ENCODE measurements at places on chromosomes 16 and 17.
A peak's percentile ranks its signal among the peaks of the same experiment; 100 is the strongest.

DNA sequence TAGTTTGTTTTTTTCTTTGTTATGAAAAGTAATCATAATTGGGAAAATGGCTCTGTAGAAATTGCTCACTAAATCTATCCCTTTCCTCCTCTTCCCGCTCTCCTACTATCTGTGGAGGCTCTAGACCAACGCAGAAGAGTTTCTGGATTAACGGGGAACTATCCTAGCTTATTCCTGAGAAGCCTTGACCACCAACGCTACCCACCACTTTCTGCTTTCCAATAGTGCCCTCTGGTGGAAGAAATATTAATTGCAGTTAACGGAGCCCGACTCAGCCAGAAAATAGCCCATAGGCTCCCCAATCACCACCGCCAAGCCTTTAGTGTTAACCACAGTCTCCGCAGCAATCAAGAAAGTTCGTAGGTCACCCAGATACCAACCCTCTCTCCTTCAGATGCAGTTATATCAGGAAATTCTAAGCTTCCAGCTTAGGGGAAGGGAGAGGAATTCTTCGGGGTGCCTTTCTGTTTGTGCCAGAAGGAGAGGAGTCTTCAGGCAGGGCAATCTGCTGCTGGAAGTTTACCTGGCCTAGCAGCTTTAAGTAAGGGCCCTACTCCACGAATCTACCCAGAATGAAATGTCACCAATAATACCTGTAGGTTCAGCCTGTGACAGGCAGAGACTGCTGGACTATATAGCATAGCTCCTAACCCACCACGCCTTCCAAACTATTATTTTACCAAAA is 23.0 kb upstream of the NSRP1 start:
- peak; percentile 81 for DNase-seq

DNA sequence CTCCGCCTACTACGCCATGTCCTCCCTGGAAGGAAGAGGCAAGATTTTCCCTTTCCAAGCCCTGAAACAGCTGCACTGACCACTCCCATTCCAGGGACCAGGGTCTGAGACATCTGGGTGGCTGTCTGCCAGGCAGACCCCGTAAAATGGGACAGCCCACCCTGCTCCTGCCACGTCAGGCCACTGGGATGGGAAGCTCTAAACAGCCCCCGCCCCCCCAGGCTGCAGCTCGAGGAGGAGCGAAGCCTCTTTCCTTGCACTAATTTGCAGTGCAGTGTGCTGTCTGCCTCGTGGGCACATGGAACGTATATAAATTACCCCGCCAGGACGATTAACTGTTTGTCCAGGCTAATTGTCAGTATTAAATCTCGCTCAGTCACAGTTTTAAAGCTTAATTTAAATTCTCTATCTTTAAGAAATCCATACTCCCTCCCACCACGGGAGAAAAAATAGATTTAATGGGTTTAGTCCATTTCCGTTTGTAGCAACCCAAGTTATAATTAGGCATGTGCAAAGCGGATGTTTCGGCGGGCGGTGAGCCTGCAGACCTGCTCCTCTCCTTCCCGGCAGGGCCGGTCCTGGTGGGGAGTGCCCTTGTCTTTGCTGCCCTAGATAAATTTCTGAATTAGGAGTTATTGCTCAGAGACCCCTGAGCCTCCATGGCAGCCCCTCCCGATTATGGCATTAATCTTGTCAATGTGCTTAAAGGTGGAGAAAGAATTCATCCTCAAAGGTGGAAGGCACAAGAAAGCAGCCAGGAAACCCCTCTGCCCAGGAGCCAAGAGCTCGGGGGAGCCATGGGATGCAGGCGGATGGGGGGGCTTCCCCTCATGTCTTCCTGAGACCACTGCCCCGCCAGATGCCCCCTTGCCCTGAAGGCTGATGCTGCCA is 268.0 kb upstream of the TNRC6C start:
- no peak for DNase-seq

DNA sequence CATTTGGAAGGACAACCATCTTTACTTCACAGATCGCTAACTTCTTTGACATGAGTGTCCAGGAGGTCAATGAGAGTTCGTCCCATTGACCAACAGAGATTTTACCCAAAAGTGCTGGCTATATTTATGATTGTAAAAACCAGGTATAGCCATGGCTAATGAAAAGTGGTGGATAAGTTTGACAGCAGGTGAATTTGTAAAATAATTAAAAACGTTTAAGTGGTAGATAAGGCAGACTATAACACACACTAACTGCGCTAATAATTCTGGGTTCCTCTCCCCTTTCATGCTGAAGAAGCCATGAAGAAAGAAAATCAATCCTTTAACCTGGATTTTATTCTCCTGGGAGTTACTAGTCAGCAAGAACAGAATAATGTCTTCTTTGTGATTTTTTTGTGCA is at the start of gene OR1A2:
Gene OR1A2, plus strand, starts transcription at position 301 of the 400 bp plus-strand sequence. Its CDS starts 0 bp downstream, at position 301.
- DNase-seq, result no peak

GRCh38 chr16:27326738-27327585 is 13.2 kb downstream of the IL4R start:
- peak; percentile 96 for DNase-seq

DNA sequence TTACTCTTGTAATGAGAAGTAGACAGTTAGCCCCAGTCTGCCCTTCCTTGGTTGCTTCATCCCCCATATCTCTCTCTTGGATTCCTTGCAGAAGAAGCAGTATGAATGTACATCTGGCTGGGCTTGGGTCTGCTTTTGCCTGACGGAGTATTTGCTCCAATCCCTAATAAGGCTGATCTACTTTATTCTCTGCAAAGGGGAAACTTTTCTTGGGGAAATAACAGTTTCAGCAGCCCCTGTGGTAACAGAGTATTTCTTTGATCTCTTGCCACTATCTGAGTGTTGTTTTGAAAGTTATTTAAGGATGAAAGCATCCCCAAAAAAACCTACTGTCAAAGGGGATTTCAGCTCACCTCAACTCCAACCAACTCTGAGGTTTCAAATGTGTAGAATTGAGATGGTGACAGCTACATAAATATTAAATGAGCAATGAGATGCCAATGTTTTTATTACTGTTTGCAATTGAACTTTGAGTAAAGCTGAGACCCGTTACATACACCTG is 168.9 kb upstream of the NOG start:
- DNase-seq, result no peak

- DNase-seq, result no peak
Observed at GRCh38 chr17:14058051-14058450, 11.3 kb upstream of the COX10 start.

- DNase-seq, result no peak
Observed at GRCh38 chr16:81609323-81609892, 164.8 kb downstream of the CMIP start.

DNA sequence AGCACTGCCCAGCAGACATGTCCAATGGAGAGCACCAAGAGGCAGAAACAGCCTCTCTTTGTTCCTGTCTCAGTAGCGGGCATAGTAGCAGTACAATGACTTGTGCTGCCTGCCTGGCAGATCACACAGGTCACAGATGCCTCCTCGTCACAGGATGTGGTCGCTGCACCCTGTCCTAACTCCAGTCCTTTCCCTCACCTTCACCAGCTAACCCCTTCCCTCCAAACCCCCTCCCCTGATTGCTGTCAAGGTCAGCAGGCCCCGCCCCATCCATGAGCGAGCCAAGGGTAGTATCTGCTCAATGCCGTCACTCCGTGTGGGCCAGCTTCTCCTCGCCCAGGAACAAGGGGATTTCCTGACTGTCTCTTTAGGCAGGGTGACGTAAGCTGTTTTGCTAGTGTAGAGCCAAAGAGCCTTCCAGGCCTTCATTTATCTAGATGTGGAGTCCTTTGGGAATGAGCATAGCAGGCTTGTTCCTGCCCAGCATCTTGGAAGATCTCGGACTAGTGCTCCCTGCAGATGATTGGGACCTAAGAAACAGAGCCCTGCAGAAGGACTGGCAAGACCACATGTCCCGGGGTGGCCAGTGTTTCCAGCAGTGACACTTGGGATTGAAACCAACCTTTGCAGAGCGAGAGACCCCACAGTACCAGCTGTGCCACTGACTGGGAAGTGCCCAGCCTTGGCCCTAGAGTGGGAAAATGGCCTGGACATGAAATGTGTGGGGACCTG is 75.9 kb upstream of the TNRC6C start:
- DNase-seq, result peak; percentile 59

- no peak for DNase-seq
Observed at GRCh38 chr16:56815721-56816120, 49.3 kb upstream of the SLC12A3 start.

GRCh38 chr16:72197545-72197944 is 25.6 kb upstream of the PMFBP1 start:
- no peak for DNase-seq

DNA sequence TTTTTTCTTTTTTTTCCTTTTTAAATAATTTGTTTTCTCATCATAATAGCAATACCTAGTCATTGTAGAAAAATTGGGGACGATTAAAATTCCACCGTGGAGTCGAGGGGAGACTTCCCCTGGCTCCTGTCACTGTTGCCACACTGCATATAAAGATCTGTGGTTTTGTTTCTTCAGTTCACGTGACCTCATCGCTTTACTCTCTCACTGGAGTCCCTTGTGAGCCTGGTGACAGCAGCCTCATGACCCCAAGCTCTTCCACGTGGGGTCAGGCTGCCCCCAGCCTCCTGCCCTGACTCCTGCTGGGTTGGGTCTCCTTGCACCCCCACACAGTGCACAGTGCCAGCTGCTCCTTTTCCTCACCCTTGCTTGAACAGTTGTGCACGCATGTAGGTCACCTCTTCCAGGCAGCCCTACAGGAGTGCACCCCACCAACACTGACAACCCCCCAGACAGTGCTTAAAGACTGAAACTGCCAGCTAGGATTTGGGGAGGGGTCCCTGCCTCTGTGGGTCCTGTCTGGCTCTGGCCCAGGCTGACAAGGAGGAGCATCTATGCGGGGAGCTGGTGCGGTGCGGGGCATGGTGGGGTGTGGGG is 7.3 kb upstream of the METRNL start:
- DNase-seq, result no peak

DNA sequence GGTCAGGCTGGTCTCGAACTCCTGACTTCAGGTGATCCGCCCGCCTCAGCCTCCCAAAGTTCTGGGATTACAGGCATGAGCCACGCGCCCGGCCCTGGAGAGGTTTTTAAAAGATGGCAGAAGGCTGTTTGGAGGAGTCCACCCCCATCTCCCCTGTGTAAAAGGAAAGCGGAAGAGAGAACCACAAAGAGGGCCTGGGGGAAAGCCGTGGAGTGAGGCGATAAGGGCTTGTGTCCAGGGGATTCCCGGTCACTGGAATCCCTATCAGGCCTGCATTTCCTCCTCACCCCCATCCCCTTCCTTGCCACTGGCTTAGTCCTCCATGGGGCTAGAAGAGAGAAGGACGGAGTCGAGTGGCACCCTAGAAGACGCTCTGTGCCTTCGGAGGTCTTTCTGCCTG is at the start of gene GP1BA:
Gene GP1BA, plus strand, starts transcription at position 315 of the 400 bp plus-strand sequence. CDS start 328 bp downstream, outside the sequence.
- DNase-seq, result no peak

DNA sequence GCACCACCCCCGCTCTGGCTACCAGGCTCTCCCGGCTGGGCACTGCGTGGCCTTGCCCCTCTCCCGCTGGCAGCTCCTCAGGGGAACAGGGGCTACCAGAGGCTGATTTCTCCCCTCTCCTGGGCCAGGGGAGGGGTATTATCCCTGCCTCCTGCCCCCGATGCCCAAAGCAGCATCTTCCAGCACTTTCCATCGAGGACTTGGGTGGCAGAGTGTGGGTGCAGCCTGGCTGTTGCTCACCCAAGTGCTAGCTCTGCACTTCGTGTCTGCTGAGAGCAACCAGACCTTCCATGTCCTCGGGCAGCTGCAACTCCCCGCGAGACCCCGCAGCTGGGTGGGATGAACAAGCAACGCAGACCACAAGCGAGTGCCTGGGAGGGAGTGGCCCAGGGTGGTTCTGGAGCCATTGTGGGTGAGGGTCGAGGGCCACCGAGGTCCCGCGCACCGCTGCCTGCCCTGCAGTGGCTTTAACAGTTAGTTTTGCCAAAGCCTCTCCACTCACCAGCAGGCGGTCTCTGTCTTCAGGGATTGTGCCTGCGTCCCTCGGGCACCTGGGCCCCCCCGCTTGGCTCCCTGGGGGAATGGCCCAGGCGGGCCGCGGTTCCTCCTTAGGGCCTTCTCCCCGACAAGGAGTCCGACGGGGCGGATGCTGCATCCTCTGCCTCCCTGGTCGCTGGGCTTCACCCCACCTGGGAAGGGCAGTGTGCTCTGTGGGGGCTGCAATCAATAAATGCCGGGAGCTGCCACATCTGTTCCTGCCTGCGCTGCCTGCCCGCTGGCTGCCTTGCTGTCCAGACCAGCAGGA is 8.4 kb downstream of the SLC25A10 start:
- no peak for DNase-seq

- DNase-seq, result no peak
Observed at GRCh38 chr17:54902611-54903010, 2.0 kb downstream of the TOM1L1 start.

DNA sequence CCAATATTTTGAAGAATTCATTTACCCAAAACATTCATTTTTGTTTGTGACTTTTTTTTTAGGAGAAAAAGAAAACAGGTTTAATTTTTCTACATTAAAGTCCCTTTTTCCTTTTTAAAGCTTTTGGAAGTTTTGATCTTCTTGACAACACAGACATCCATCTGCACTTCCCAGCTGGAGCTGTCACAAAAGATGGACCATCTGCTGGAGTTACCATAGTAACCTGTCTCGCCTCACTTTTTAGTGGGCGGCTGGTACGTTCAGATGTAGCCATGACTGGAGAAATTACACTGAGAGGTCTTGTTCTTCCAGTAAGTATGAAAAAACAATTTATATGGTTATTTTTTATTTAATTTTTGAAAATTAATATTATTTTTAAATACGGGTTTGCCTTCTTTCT is 37.2 kb downstream of the SIAH1 start:
- DNase-seq, result no peak

GRCh38 chr17:62690168-62690897 is 62.9 kb downstream of the MRC2 start:
- DNase-seq, result no peak
